ENCODE measurements at places on chromosomes 4 and X.

DNA sequence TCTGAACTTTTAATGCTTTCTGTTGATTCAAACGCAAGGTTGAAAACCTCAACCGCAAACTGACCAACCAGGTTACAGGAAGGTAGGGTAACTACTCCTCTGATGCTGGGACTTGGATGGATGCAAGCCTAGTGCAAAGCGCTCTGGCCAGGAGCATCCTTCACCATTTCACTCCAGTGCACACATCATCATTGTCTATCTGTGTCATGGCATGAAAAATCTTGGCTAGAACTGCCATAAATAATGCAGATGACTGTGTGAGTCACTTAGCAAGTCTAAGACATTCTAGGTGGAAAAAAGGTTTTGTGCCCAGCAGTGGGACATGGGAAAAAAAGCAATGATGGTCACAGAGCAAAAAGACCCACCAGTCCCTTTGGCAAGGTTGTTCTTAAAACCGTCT is 10.9 kb downstream of the ADGRA3 start:
- no peak for DNase-seq

- DNase-seq = no peak
Measured at GRCh38 chr4:176635372-176636261, 157.1 kb downstream of the VEGFC start.

DNA sequence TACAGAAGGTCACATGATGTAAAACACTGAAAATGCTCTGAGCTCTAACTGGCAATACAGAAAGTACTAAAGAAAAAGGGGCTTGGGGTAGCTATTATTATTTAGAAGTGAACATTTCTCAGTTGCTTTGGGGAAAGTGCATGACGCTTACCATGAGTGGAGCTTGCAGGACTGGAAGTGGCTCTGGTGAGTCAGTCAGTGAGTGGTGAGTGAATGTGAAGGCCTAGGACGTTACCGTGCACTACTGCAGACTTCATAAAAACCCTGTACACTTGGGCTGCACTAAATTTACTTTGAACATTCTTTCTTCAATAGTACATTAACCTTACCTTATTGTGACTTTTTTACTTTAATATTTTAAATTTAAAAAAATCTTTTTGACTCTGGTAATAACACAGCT is 89.3 kb upstream of the ENPP6 start:
- no peak for DNase-seq

DNA sequence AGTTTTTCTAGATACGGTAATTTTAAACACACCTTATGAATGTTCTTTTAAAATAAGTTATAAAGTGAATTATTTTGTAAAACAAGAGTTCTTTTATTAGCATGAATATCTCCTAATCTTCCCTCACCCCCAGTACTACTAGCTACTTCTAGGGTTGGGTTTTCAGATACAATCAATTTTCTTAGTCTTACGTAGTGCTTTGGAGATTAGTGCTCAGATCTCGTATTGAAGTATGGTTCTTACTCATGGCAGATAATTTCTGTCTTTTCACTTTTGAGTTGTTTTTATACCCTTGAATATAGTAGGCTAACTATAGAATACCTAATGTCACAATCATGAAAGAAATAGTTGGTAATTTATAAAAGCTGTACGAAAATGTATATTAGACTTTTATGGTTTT is 43.2 kb downstream of the CDKL5 start:
- no peak for DNase-seq

DNA sequence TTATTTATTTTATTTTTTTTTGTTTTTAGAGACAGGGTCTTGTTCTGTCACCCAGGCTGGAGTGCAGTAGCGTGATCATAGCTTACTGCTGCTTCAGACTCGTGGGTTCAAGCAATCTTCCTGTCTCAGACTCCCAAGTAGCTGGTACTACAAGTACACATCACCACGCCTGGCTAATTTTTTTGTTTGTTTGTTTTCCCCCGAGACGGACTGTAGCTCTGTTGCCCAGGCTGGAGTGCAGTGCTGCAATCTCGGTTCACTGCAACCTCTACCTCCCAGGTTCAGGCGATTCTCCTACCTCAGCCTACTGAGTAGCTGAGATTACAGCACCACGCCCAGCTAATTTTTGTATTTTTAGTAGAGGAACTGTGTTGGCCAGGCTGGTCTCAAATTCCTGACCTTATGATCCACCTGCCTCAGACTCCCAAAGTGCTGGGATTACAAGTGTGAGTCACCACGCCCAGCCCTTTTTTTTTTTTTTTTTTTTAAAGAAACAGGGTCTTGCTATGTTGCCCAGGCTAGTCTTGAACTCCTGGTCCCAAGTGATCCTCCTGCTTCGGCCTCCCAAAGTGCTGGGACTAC is 32.2 kb downstream of the COPS4 start:
- no peak for DNase-seq

GRCh38 chr4:46316215-46316614 is 73.7 kb downstream of the GABRA2 start:
- DNase-seq = no peak

DNA sequence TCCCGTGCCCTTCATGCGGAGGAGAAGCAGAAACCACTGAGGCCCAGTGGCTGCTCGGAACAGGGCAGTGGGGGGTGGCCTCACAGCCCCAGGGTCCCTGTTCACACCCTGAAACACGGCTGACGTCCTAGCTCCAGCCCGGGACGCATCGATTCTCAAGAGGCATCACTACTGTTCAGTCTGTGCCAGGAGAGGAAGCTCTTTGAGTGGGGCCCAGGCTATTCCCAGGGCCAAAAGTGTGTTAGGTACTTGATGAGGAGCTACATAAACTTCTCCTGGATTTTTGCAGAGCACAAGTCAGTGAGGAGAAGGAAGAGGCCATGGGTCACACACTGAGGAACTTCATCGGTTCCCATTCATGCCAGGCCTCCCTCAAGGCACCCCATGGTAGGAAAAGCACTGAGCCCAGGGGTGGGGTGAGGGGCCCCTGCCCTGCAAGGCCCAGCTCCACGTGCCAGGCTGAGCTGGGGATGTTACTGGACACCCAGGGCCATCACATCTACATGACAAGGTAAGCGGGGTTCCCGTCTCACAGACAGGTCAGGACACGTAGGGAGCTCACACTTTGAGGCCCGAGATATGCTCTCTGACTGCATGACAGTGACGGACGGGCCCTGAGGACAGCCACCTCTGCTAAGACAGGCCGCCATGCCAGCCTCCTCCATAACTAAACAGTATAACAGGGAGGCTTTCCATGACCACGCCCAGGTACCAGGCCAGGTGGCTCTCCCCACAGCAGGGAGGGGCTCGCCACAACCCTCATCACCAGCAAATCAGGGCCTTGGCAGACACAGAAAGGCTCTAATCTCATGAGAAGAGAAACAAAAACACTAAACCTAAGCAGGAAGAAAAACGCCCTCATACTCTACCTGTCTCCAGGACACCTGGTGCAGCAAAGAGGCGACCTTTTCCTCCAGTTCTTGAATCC is 12.4 kb downstream of the TNIP2 start:
- DNase-seq = peak; percentile 37

GRCh38 chr4:179076865-179077264 is 1634.6 kb upstream of the AGA start:
- no peak for DNase-seq

DNA sequence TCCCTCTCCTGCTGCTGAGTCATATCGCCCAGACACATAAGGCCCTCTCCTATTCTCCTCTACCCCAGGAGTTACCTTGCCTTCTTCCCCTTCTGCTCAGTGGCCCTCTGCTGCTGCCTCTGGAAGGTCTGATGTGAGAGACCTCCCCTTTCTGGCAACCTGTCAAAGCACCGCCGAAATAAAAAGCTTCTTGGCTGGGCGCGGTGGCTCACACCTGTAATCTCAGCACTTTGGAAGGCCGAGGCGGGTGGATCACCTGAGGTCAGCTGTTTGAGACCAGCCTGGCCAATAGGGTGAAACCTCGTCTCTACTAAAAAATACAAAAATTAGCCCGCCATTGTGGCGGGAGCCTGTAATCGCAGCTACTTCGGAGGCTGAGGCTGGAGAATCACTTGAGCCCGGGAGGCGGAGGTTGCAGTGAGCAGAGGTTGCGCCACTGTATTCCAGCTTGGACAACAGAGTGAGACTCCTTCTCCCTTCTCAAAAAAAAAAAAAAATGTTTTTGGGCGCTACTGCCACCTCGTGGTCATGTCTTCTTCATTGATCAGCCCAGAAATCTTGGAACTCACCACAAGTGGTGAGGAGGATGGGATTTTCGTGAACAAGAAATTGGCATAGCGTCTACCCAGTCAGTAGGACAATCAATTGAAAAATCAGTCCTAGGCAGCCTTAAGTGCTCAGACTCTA is 8.6 kb upstream of the ZXDA start:
- DNase-seq = peak; percentile 2

GRCh38 chr4:10024303-10024702 is 3.0 kb upstream of the SLC2A9 start:
- no peak for DNase-seq

GRCh38 chr4:54144661-54145171 is 44.8 kb downstream of the GSX2 start:
- no peak for DNase-seq

- DNase-seq = no peak
Measured at GRCh38 chr4:138537731-138538490, 295.8 kb upstream of the SLC7A11 start.

DNA sequence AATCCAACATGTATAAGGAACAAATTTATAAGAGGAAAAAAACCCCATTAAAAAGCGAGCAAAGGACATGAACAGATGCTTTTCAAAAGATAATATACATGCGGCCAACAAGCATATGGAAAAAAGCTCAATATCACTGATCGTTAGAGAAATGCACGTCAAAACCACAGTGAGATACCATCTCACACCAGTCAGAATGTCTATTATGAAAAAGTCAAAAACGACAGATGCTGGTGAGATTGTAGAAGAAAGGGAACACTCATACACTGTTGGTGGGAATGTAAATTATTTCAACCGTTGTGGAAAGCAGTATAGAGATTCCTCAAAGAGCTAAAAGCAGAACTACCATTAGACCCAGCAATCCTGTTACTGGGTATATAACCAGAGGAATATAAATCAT is 465.4 kb downstream of the TMA16 start:
- no peak for DNase-seq

Data from SW480 (cell line).